Aorta (tissue), 5 donors: ENCODE measurements at places on chromosomes 3 and 15. TPM values are rescaled to one million over a fixed set of nuclear protein-coding genes. Genes with fewer than 3 reads are reported as not detected.
A peak's percentile ranks its signal among the peaks of the same experiment; 100 is the strongest.

The GNB5 gene
- total RNA-seq = 27.6 TPM

The SLC2A2 gene
- total RNA-seq = not detected

GRCh38 chr3:188527389-188527788 lies 373.4 kb downstream of the LPP start:
- DNase-seq = no peak

The XCR1 gene
- 0.63 TPM for total RNA-seq

- no peak for DNase-seq
These were observed 32.3 kb downstream of the TMOD3 start for GRCh38 chr15:51861557-51862359.

DNA sequence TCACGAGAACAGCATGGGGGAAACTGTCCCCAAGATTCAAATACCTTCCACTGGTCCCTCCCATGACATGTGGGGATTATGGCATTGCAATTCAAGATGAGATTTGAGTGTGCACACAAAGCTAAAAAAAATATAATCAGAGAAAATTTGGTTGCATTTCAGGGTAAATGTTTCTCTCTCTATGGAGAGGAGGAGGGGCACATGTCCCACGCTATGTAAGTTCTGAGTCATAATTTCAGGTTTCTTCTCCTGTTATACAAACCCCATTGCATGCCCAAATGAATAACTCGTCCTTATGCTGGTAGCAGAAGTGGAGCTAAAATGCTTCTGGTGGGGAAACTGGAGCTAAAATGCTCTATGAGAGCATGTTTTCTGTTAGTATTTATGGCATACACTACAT lies 209.7 kb upstream of the DCBLD2 start:
- DNase-seq = no peak

The SLC24A5 gene
- total RNA-seq = not detected

The PIERCE2 gene
- 0.75 TPM for total RNA-seq

DNA sequence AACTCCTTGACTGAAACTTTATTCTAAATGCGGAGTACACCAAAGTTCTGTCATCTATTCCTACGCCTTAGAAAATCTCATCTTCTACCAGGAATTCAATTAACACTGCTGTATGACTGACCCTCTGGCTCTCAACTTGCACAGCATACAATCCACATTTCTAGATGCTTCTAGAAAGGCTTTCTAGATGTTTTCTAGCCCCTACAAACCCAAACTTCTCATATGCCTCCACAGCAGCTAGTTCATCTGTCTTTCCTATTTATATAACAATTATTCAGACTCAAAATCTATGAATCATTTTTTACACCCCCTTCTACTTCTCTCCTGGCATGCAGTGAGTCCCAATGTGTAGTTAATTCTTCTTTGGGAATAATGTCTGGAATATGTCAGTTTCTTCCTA lies 13.2 kb downstream of the INO80 start:
- no peak for DNase-seq

The AADAC gene
- total RNA-seq = not detected

The SLC9C1 gene
- 0.29 TPM for total RNA-seq

- peak; percentile 65 for DNase-seq
These were observed 38.4 kb downstream of the PCOLCE2 start for GRCh38 chr3:142850395-142851023.

GRCh38 chr15:80750575-80750974 lies 28.6 kb upstream of the CEMIP start:
- no peak for DNase-seq

DNA sequence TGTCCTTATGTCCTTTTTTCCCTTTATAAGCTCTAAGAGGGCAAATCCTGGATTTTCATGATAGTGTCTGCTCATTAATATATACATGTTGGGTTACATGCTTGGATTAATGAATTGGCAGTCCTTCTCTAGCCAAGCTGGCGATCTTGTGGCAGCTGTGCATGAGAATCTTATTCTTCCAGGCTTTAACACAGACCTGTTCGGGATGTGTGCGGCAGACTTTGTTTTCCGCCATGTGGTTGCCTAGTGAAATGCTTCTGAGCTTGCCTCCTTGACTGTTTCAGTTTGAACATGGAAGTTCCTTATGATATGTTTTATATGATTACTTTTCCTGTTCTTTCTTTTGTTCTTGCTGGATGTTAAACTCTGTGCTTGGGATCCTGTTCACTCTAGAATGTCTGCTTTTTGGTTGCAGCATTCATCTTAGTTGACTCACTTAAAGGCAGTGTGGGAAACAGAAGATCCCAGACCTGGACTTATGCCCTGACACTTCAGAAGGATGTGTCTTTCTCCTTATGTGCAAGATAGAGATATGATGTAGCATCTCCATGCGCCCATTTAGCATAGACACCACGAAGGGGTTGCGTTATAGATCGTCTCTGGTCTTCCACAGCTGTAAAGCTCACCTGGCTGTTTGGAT lies 7.2 kb downstream of the CHCHD6 start:
- DNase-seq = no peak

The PSTPIP1 gene
- 42.9 TPM for total RNA-seq

The TGM4 gene
- not detected for total RNA-seq

- DNase-seq = peak; percentile 91
These were observed 3.2 kb upstream of the SIN3A start for GRCh38 chr15:75454471-75455378.

DNA sequence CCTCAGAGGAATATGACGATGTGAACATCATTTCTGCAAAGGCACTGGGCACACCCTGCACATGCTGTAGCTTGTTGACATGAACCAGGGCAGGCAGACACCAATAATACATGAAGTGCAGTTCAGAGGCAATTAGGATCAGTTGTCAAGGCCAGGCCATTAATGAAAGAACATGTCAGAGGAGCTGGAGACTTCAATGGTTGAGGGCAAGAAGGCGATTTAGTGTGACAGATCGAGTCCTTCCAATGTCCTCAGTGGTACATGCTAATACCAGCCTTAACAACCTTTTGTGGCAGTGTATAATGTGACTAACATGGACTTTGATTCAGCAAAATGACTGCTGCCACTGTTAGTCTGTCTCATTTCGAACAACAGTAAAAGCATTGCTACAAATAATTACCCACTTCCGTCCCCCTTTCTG lies 205.2 kb upstream of the NANOGP8 start:
- no peak for DNase-seq

DNA sequence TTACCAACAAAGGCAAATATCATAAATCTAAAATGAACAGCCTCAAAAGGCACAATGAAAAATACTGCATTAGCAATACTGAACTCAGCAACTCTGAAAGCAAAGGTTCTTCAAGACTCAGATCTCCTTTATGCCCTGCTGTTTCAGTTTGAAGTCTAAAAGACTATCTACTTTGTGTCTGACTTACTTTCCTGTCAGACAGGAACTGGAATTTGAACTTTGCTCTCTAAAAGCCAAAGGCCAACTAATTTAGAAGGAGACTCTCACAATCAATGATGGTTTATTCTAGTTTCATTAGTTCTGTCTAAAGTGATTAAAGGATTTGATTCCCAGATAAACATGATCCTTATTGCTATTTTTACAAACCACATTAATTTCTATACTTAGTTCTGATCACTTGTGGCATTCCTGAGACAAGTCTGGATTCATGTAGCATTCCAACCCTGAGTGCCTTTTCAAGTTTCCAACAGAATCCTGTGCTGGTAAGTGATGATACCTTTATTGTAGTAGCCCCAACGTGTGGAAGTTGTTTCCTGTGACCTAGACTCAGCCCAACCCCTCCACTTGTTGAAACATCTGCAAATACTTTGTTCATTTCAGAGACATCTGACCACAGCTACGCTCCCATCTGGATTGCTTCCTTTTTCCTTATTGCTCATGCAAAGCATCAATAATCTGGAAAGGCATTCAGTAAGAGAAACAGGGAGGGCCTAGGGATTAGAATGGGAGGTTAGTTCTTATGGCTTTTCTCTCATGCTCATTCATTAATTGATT lies 14.9 kb upstream of the LEKR1 start:
- no peak for DNase-seq

DNA sequence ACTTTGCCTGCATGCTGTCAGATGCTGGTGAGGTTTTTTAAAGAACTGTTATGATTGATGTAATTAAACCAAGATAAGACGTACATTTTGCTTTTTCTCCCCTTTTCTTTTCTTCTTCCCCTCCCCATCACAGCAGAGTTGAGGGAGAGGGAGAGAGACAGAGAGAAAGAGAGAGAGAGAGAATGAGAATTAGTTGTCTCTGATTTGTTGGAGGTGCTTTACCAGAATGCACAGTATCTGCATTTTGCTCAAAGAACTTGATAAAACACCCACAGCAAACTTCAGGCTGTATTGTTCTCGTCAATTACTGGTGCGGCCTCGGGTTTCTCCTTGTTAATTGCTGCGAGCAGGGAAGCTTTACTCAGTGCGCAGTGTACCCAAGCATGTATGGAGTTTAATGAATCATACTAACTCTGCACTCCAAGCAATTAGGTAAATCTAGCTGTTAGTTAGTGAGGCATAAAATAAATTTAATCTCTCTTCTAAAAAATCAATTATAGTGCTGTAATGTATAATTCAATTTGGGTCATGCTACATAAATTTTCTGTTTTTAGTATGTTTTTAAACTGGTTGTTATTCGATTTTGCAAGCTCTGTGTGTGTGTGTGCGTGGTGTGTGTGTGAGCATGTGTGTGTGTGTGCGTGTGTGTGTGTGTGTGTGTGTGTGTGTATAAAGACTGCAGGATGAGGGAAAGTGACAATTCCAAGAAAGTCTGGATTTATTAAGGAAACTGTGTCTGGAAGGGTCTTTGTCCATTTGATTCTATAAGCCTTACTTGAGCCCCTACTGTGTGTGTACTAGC lies 273.4 kb downstream of the TLE3 start:
- no peak for DNase-seq

The KCTD6 gene
- total RNA-seq = 7.9 TPM

- DNase-seq = no peak
These were observed 11.5 kb upstream of the MSL2 start for GRCh38 chr3:136207489-136208115.

DNA sequence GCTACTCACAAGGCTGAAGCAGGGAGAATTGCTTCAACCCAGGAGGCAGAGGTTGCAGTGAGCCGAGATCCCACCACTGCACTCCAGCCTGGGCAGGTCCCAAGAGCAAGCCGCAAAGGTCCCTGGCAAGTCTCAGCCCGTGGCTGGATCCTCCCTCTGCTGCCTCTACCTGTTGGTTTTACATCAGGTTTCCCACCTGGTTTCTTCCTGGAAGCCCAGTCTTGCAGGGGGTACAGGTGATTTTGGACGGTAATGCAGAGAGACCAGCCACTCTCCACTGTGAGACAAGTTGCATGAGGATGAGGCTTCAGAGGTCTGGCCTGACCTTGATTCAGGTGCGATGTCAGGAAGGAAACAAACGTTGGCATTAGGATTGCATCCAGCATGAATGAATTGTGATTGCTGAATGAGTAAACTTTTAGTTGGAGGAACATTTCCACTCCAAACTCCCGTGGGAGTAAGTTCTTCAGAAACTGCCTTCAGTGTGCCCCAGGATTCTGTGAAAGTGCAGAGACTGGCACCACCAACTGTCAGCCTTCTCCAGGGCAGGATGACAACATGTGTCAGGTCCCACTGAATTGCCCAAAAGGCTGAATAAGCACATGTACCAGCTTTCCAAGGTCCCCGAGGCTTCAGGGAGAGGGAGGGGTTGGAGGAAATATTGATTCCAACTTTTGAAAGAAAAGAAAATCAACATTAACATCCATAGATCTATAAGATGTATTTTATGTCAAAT lies 189.4 kb downstream of the TJP1 start:
- no peak for DNase-seq

GRCh38 chr3:194951931-194952582 lies 266.4 kb downstream of the FAM43A start:
- DNase-seq = no peak

The SMCO1 gene
- not detected for total RNA-seq

DNA sequence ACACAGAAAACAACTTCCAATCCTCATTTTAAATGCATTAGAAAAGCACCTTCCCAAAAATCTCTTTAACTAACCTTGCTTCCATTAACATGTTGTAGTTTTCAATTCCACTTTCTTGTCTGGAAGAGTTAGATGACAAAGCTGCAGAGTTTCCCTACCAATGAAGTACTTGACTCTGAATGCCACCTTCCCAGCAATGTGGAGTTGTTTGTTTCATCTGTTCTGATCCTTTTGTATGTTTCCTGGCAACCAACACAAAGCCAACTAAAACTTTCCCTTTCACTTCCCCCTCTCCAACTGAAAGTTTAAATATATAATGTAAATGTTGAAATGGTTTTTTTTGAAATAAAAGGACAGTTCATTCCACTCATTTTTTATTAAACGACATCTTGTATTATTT lies at the start of gene WDR49:
Gene WDR49 (minus strand): TSS at position 183 of the 400 bp plus-strand sequence. CDS start 517 bp downstream, outside the sequence.
- DNase-seq = no peak

DNA sequence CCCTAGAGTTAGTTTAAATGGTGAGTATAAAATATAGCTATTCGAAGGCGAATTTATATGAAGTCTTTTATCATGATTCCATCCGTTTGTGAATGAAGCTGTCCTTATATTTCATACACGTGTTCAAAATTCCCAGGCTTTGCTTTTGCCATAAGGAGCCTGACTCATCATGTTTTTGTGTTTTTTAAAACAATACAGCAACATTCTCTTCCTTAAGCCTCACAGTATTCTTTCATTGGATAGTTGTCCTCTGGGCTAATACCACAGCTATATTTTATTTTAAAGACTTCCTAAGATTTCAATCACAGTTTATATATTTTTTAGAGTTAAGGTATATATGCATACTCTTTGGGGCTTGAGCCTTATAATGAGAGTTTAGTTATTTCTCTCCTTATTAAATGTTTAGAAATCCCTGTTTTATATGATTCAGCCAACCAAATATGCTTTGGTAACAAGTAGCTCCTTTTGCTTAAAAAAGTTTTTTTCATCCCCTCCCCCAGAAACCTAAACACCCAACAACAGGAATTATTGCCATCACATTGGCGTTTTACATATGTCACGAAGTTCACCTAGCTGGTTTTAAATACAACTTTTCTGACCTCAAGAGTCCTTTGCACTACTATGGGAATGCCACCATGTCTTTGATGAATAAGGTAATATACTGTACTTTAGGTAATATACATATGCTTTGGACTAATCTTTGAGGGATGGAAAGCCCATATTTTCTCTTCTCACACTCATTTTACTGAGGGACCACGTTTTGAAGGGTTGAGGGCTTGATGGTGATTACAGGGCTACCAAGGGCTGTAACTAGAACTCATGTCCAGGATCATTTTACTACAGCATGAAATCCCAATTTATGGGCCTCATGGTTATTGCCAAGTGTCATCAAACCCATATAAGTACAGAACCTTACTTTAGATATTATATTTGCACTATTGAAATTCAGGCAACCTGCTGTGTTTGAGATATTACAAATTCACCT lies 28.5 kb downstream of the ST3GAL6 start:
- DNase-seq = no peak

GRCh38 chr3:168865022-168865551 lies 769.4 kb upstream of the GOLIM4 start:
- no peak for DNase-seq

DNA sequence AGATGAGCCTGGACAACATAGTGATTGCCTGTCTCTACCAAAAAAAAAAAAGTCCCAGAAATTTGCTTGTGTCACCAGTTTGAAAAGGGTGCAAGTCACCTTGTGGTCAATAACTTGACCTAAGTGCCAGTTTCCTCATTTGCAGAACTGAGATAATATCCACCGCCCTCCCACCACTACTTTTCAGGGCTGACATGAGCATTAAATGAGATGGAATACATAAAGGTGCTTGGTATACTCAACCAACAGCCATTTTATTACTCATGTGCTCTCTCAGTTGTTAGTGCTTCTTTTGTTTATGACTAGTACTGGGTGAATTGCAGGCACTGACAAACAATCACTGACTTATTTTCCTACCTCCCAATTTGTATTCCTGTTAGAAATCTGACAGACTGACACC lies 340.5 kb upstream of the SATB1 start:
- DNase-seq = no peak

- DNase-seq = no peak
These were observed 54.7 kb downstream of the TRPC1 start for GRCh38 chr3:142778541-142778940.

The SLC22A14 gene
- total RNA-seq = 0.49 TPM

The UACA gene
- total RNA-seq = 114 TPM

The PPARG gene
- total RNA-seq = 21.0 TPM

The DLL4 gene
- total RNA-seq = 28.4 TPM
